ENCODE measurements at places on chromosomes 2 and 18.

DNA sequence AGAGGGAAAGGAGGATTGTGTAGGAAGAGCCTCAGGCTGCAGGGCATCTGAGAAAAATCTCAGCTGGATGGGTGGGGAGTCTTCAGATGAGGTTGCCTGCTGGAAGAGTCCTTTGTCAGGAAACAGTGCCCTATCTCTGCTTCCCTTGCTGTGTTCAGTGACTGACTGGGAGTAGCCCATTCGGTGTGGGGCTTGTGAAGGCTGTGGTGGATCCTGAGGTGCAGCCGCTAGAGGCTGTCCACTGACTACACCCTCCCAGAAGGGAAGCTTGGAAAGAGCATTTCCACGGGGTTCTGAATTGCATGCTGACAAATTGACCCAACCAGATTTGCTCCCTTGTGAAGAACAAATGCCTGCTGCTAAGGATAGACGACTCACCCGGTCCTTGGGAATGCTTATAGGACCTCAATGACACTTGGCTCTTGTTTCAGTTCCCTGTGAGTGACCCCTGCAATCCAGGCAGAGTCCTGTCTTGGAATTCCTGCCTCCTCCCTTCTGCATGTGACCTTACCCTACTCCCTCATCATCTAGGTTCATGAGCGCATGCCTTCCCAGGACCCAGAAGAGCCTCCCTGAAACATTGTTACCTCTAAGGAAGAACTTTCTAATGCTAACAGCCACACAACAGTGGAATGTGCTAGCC is 109.7 kb upstream of the FAM136A start:
- DNase-seq = no peak

DNA sequence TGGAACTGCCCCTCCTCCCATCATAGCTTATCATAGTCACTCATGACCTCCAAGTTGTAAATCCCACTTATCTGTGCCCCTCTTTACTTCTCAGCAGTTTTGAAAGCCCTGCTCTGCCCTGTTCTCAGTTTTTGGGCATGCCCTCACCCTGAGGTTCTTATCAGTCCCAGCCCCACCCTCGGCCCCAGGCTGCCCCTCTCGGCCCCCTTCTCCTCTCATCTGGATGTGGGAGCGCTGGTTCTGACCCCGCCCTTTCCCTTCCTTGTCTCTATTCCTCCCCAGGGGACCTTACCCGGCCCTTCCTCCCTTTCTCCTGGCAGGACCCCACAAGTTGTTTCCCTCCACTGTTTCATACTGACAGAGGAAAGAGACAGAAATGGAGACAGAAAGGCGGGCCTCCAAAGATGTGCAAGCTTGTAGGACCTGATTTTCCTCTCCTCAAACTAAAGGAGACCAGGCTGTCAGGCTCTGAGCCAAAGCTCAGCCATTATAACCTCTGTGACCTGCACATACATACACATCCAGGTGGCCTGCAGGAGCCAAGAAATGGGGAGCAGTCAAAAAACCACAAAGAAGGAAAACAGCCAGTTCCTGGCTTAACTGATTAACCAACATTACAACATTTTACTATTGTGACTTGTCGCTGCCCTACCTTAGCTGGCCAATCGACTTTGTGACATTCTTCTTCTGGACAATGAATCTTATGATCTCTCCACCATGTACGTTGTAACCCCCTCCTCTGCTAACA is 171.0 kb upstream of the HS6ST1 start:
- no peak for DNase-seq

- DNase-seq = no peak
Observed at GRCh38 chr2:10400568-10400977, 47.6 kb downstream of the ODC1 start.

DNA sequence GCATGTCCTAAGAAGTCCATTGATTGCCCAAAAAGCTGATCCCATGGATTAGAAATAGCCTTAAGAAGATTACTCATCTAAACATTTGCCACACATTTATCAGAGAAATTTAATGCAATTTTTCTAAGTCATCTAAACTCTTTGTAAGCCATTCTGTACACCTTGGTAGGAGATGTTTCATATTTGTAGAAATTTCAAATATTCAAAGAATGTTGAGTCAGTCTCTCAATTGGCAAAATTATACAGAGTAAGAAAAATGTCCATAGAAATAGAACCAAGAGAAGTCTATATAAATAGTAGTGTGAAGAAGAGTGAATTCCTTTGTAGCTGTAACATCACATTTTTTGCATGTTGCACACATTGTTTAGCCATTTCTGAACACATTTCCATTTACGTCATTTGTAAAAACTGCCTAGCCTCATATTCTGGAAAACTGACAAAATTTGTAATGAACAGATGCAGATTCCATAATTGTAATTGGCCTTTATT is 128.6 kb downstream of the MSTN start:
- DNase-seq = no peak

All from DMS79 treated with DMSO at 0.1 percent for 48 hours (cell line).